Fibroblast of skin of right biceps (primary cell): ENCODE measurements at places on chromosomes 6 and 20.

DNA sequence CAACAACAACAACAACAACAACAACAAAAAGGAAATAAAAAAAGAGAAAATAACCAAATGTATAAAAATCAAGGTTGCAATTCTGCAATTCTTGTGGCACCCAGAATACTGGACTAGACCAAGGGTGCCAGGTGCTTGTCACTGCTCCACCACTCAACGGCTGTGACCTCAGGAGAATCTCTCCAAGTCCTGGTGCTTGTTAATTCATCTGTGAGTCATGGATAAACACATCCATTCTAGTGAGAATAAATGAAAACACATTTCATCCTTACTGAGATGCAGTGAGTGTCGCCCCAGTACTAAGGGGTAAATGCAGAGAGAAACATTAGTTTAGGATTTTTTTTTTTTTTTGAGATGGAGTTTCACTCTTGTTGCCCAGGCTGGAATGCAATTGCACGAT, 32.0 kb downstream of the HLA-C start:
- no peak for DNase-seq

- no peak for DNase-seq
Observed at GRCh38 chr6:107936162-107936909, 21.7 kb downstream of the SEC63 start.

DNA sequence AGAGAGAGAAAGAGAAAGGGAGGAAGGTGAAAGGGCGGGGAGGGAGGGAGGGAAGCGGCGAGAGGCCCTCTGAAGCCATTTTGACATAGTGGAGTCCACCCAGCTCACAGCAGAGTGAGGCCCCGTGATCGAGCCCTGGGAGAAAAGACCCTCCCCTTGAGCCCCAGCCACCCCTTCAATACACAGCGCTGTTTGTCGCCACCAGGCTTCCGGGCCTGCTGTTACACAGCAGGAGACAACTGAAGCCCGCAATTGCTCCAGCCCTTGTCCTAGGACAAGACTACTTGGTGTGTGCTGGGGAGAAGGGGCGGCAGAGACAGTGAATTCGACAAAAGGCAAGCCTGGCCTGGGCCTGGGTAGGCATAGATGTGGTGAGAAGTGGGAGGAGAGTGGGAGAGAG, 67.3 kb downstream of the PRR18 start:
- DNase-seq, result no peak

GRCh38 chr20:7926767-7927166, 13.5 kb downstream of the HAO1 start:
- DNase-seq, result peak; percentile 41

DNA sequence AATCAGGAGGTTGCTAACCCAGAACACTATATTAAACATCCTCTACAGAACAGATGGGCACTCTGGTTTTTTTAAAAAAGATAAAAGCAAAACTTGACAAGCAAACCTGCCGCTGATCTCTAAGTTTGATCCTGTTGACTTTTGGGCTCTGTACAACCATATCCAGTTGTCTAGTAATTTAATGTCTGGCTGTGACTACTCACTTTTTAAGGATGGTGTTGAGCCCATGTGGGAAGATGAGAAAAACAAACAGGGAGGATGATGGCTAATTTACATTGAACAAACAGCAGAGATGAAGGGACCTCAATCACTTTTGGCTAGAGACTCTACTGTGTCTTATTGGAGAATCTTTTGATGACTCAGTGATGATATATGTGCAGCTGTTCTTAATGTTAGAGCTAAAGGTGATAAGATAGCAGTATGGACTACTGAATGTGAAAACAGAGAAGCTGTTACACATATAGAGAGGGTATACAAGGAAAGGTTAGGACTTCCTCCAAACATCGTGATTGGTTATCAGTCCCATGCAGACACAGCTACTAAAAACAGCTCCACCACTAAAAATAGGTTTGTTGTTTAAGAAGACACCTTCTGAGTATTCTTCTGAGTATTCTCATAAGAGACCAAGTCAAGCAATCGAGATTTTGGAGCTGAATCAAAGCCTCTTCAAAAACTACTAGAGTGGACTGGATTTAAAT, 201.2 kb upstream of the SHLD1 start:
- no peak for DNase-seq
